ENCODE measurements at places on chromosomes 12 and 14.

DNA sequence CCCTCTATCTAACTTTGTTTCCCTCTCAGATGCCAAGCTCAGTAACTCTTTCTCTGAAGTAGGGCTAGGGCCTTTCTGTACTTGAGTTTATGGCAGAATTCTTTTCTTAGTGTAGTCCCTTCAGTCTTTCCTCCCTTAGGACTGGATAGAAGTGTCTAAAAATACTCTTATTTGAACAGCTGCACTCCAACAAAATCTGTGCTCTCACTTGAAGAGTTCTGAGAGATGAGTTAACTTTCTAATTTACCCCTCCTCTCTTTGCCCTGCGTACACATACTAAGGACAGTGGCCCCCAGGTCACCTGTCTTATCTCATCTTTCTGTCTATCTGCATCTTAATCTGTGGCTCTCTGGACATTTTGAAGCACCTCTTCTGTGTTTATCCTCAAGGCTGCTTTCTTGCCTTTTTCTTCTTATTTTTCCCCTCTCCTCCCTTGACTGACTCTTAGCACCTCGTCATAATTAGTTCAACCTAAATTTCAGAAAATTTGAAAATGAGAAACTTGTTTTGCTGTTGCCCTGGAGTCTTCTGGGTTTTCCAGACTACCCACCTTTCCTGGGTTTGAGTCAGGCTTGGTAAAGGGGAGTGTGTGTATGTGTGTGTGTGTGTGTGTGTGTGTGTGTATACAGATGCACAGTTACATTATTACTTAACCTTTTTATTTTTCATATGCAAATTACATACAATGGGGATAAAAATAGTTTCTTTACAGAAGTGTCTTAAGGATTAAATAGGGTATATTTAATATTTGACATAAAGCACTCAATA lies 23.9 kb downstream of the NCKAP1L start:
- DNase-seq, result no peak

- no peak for DNase-seq
Observed at GRCh38 chr14:21723431-21724045, 49.9 kb upstream of the OR4E1 start.

DNA sequence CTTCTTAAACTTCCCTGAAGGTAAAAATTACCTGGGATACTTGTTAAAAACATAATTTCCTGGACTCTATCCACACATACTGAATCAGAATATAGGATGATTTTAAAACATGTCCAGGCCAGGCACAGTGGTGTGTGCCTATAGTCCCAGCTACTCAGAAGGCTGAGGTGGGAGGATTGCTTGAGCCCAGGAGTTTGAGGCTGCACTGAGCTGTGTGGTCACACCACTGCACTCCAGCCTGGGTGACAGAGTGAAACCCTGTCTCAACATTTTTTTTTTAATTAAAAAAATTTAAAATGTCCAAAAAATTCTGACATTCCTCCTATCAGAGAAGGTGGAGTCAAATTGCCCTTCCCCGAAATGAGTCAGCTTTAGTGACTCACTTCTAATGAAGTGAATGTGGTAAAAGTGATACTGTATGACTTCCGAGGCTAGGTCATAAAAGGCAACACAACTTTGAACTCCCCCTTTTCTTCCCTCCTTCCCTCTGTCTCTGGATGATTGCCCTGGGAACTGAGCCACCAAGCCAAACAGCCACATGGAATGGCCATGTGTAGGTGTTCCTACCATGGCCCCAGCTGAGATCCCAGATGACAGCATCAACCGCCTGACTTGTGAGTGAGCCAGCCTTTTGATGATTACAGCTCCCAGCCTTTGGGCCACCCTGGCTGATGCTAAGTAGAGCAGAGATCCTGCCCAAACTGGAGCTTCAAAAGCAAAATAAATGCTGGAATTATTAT lies 36.3 kb downstream of the LIMA1 start:
- DNase-seq, result peak; percentile 65

DNA sequence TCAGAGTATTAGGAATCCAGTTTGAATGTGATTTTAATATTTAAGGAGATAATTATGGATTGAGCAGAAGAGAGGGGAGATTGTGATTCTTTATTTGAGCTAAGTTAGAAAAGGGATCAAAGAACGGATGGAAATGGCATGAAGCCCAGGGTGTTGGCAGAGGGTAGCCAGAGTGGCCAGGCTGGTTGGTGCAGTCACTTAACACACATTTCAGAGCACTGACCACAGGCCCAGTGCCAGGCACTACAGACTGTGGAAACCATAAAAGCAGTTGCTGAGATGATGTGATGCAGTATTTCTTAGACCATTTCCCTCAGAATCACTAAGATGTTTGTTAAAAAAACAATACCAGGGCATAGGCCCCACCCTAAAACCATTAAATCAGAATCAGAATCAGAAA lies 167.7 kb upstream of the AMIGO2 start:
- no peak for DNase-seq

GRCh38 chr14:88521818-88522217 lies 33.0 kb downstream of the PTPN21 start:
- DNase-seq, result no peak

GRCh38 chr14:34993426-34993825 lies 10.6 kb downstream of the SRP54 start:
- DNase-seq, result no peak

- DNase-seq, result no peak
Observed at GRCh38 chr12:105226219-105226618, 9.8 kb downstream of the APPL2 start.

DNA sequence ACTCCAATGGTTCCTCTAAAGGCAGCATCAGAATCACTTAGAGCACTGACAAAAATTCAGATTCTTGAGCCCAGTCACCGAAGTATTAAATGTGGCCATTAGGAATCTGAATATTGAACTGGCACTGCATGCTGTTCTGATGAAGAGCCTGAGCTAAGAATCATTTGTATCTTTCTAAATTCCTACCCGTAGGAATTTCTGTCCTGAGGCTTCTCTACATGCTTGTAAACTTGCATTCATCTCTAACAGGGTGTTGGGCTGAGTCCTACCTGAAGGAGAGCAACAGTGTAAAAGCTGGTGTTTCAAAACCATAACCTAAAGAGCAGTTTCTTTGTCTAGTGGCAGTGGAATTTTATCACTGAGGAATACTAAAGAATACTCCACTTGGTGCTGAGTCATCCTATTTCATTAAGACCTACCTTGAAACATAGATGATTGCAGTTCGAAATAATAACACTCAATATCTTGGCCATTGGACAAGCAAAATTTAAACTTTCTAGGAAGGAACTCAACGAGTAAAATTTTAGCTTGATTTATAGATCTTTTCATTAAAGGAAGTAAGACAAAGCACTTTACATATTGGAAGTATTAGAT lies 35.5 kb upstream of the C12orf75 start:
- DNase-seq, result no peak

- DNase-seq, result peak; percentile 61
Observed at GRCh38 chr14:57066887-57067513, 201.7 kb downstream of the EXOC5 start.

GRCh38 chr14:76138119-76138757 lies 13.5 kb upstream of the GPATCH2L start:
- peak; percentile 4 for DNase-seq

DNA sequence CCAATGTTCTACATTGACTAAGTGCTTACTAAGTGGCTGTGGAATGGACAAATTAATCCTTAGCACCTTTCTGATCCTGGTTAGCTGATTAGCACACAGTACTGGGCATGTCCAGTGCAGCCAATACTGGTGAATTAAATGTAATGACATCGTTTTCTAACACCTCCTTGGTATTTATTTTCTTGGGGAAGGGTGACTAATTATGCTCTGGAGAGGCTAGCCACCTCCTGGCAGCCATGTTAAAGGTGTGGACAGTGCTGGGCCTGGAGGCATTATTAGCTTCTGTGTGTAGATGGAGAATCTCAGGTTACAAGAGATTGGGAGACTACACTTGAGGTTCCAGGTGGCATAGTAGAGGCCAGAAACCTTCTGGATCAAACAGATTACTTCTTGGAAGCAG lies 230.9 kb upstream of the DDHD1 start:
- no peak for DNase-seq

DNA sequence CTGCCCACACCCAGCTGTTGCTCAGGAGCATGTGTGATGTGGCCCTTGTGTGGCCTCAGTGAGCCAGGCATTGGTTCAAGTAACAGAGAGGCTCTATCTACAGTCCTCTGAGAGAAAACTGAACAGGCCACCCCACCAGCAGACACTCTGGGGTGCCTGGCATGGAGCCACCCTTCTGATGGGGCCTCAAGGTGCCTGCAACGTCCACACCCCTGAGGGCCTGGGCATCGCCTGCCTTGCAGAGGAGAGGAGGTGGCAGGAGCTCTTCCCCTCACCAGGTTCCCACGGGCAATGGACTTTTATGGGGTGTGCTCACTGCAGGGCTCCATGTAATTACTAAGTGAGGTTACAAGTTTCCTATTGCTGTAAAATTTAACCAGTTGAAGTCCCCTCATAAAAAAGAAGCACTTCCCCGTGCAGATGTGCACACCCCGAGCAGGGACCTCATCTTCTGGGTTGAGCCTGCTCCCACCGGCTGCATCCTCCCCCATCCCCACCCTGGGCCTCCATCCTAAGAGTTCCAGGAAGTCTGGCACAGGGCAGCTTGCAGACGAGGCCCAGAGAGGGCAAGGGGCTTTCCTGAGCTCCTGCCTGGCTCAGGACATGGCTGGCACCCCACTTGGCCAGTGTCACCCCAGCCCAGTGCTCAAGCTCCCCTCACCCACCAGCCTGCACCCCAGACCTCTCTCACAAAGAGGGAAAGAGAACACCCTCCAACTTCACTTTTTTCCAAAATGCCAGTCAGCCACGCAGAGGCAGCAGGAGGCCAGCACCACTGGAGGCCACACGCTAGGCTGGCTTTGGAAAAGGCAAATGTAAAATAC lies 270.4 kb upstream of the RTL1 start:
- no peak for DNase-seq

DNA sequence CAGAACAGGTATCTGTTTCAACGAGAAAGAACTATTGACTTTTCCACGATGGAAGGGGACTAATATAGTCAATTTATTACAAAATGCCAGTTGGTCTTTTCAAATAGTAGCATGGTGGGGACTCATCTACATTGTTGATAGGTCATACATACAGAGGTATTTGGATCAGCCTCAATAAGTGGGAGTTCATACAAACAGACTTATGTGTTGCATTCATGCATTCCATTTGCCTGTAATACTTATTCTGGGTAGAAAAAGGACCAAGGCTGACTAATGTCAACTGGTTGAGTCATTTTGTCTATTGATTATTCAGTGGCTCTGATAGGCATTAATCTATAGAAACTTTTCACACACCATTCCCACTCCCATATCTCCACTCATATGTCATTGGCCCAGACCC lies 41.5 kb upstream of the GLIPR1 start:
- no peak for DNase-seq

- no peak for DNase-seq
Observed at GRCh38 chr12:3747543-3747942, 5.4 kb downstream of the CRACR2A start.

DNA sequence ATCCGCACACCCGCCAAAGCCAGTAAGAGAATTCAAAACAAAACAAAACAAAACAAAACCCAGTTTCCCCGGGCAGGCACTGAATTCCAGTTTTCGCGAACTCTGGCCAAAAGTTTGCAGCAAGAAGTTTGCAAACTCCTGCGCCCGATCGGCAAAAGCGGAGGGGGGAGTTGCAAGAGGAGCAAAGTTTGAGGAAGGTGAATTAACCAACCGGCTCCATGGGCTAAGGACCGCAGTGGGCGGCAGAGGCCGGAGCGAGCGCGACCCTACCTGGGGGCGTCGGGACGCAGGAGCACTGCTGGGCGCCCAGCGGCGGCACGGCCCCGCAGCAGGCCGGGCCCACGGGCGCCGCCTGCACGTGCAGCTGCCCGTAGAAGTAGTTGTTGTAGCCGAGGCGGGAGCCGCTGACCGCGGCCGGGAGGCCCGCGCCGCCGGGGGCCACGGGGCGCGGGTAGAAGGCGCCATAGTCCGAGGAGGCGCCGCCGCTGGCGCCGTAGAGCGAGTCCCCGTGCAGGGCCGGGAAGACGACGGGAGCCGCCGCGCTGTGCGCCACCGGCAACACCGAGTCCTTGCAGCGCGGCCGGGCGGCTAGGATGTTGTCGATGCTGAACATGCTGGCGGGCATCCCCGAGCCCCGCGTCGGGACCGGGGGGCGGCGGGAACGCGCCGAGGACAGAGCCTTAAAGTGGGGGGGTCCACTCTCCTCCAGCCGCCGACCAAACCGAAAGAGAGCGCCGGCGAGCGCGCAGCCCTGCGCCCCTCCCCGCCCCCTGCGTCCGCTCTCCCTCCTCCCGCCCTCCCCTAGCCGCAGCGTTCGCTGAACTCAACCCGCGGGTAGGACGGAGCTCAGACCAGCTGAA lies at the start of gene GSC:
GSC (minus strand) TSS at position 723 of the 860 bp plus-strand sequence; CDS start at position 625, 98 bp downstream.
- no peak for DNase-seq

DNA sequence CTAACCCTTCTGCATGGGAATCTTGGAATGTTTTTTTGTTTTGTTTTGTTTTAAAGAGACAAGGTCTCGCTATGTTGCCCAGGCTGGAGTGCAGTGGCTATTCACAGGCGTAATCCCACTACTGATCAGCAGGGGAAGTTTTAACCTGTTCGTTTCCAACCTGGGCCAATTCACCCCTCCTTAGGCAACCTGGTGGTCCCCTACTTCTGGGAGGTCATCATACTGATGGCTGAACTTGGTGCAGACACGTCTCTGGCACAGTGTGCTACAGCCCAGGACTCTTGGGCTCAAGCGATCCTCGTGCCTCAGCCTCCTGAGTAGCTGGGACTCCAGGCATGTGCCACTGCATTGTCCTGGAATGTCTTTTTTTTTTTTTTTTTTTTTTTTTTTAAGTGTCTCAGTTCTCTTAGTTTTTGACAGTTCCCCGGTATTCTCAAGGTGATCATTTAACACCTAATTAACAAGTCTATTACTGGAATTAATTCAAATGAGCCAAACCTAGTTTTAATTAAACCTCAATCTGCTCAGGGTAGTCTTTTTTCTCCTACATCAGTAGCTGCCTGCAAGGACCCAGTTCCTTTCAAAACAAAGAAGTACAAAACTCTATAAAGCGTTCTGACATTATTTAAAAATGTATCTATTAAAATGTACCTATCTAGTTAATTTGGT lies 49.0 kb upstream of the ISM2 start:
- no peak for DNase-seq

DNA sequence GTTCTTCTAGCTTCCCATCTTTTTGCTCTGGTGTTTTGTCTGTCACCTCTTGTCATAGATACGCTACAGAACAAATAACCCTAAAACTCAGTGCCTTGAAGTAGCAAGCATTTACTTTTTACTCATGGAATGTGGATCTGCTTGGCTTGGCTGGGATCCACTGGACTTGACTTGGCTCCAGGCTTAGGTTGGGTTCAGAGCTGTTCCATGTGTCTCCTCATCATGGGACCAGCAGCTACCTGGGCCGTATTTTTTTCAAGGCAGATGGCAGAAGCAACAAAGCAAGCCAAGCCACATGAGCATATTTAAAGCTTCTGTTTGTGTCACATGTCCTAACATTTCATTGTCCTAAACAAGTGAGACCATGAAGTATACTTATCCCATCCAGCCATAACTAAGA lies 48.7 kb upstream of the ATF1 start:
- DNase-seq, result no peak

- no peak for DNase-seq
Observed at GRCh38 chr14:55306938-55307589, 35.8 kb downstream of the FBXO34 start.

DNA sequence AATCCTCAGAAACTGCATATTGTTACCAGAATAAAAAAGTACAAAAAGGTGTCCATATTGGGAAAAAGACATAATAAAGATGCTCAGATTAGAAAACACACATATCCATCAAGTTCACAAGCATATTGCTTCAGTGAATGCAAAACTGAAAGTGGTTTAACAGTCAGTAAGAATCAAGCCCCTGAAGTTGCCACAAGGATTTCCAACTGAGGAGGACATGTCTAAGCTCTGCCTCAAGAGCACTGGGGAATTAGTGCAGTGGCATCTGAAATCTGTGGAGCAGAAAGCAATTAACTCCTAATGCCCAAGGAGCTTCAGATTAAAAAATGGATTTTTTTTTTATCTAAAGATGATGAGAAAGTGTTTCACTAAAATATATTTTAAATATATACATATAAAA lies 113.2 kb downstream of the DENND5B start:
- DNase-seq, result no peak

Data from activated CD8-positive, alpha-beta memory T cell treated with anti-CD3 and anti-CD28 coated beads for 24 hours (primary cell).